ENCODE measurements at places on chromosomes 7 and 10. TPM values are rescaled to one million over a fixed set of nuclear protein-coding genes. Genes with fewer than 3 reads are reported as not detected.
A peak's percentile ranks its signal among the peaks of the same experiment; 100 is the strongest.

WNT16 gene
- 1.4 TPM for total RNA-seq

NACAD gene
- 5.3 TPM for total RNA-seq

ADRA2A gene
- total RNA-seq: 2.8 TPM

PODXL gene
- 23.2 TPM for total RNA-seq

SPDYE5 gene
- not detected for total RNA-seq

MBL2 gene
- total RNA-seq: not detected

ASZ1 gene
- not detected for total RNA-seq

CTNNA3 gene
- total RNA-seq: 1.5 TPM

- H3K27ac ChIP-seq: no peak overlapping the region
- H3K36me3 ChIP-seq: no peaks in the 10 kb centered on the region
- H3K4me3 ChIP-seq: no peak overlapping the region
- H3K4me1 ChIP-seq: no peaks in the 10 kb centered on the region
- DNase-seq: no peak
Observed at GRCh38 chr7:15567652-15568051, 5.8 kb upstream of the AGMO start.

GRCh38 chr7:157234271-157234670 lies 95.5 kb downstream of the UBE3C start:
- DNase-seq: no peak
- no peaks in the 10 kb centered on the region for H3K27me3 ChIP-seq
- peaks cover 23% of the 10 kb centered on the region for H3K36me3 ChIP-seq
- H3K4me1 ChIP-seq: no peaks in the 10 kb centered on the region

GRCh38 chr10:30284865-30285594 lies 64.0 kb downstream of the MTPAP start:
- H3K4me3 ChIP-seq: no peak overlapping the region
- no peaks in the 10 kb centered on the region for H3K36me3 ChIP-seq
- H3K27ac ChIP-seq: peak overlapping the region; percentile 8
- H3K4me1 ChIP-seq: no peaks in the 10 kb centered on the region

DNA sequence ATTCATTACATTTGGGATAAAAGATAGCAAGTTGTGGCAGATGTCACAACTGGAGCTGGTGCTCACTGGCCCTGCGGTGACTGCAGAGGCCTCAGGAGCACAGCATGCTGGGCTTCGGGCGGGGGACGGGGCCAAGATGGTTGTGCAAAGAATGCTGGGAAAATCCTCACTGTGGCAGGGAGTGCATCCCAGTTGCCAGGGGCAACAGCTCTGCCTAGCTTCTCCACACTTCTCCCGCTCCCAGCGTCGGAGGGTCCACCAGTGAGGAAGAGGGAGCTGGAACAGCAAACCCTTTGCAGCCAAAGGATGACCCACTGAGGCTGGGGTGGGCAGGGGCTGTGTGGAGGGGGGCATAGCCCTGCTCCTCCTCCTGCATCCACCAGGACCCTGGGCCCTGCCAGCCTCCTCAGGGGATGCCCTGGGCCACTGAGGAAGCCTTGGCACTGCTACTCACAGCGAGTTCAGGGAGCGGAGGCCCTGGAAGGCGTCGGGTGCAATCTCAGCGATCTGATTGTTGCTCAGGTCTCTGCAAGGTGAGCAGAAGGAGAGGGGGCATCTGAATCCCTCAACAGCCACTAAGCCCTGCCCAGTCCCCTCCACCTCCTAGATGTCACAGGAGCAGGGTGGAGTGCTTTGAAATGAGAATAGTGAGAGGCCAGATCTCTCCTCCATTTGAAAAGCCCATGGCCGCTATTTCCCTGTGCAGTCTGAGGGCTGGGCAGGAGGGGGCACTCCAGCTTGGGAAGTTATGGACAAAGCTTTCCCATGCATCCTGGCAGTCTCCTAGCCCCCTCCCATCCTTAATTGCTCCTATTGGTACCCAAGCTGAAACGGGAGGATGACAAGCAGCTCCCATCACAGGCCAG lies 126.5 kb downstream of the SLIT1 start:
- no peaks in the 10 kb centered on the region for H3K4me1 ChIP-seq
- DNase-seq: no peak
- H3K4me3 ChIP-seq: no peak overlapping the region
- no peak overlapping the region for H3K27ac ChIP-seq
- no peaks in the 10 kb centered on the region for H3K36me3 ChIP-seq

DNA sequence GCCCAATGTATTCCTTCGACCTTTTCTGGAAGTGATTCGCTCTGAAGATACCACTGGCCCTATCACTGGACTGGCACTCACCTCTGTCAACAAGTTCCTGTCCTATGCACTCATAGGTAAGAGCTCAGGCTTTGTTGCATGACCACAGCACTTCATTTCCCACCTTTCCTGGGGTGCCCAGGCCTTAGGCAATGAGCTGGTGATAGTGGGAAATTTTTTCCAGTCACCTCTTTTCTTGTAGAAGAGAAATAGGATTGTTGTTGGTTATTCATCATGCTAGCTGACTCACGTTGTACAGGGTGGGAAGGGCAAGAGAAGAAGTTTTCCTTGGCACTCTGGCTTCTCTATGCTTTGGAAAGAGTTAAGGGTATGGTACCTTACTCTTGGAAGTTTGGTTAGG lies 51.4 kb upstream of the NFKB2 start:
- H3K4me1 ChIP-seq: no peaks in the 10 kb centered on the region
- H3K36me3 ChIP-seq: peaks cover 27% of the 10 kb centered on the region
- no peak overlapping the region for H3K27ac ChIP-seq
- no peak overlapping the region for H3K4me3 ChIP-seq

DNA sequence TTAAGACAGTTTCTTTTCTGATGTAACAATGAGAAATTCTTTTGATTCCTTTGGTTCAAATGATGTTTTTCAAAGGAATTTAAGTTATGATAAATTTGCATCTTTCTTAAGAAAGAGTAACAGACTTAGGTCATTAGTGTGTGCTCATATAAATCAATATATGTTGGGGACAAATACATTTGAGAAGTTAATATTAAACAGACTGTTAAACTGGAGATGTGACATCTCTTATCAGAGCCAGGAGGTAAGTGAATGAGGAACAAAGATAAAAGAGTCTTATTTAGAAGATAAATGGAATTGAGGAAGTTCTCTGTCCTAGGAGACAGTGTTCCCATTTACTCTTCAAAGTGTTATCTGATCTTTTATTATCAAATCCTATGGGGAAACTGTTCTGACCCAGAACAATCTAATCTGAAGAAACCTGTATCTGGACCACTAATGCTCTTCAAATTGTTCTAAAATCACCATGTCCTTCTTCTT lies 104.8 kb upstream of the LAMB4 start:
- H3K27ac ChIP-seq: no peak overlapping the region
- no peaks in the 10 kb centered on the region for H3K36me3 ChIP-seq
- no peak overlapping the region for H3K4me3 ChIP-seq
- no peaks in the 10 kb centered on the region for H3K27me3 ChIP-seq

DNA sequence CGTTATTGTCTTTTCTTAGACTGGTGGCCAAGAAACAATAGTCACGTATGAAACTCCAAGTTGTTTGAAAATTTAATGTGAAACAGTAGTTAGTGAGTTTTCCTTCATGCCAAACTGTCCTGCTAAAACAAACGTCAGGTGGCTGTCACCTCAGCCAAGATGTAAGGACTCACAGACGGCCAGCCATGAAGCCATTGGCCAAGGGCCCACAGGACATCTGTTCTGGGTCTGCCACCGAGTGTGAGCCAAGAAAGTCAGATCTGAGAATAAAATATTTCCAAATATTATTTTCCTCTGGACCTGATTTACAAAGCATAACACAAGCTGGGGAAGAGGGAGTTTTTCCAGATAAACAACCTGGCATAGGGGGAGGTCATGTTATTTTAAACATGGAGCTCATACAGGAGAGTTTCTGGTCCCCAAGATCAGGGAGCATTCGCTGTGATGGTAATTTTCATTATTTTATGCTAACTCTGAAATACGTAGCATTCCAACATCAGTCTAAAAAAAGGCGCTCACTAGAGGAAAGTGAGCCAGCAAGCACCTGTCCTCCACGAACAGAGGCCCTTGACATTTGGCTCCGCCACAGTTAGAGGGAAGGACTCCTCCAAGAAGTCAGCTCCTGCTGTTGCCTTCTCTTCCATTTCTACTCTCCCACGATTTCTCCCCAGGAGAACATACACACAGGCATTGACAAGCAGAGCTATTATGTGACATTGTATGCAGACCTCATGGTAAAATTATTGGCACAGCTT lies 38.9 kb upstream of the LANCL2 start:
- DNase-seq: no peak
- peaks cover 20% of the 10 kb centered on the region for H3K4me1 ChIP-seq
- no peaks in the 10 kb centered on the region for H3K36me3 ChIP-seq
- H3K4me3 ChIP-seq: no peak overlapping the region
- H3K27ac ChIP-seq: no peak overlapping the region

DNA sequence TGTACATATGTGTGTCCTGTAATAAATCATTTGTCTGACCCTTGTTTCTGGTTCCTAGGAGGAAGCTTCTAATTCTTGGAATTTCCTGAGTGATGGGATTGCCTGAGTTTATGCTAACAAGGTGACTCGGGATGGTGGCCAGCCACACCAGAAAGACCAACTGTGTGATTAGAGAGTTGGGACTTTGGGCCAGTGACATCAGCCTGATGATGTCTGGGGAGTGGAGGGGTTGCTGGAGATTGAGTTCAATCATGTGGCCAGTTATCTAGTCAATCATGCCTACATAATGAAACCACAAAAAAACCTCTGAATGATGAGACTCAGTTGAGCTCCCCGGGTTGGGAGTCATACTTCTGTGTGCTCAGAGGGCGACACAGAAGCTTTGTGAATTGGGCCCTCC lies 23.5 kb upstream of the CARD11 start:
- no peak overlapping the region for H3K4me3 ChIP-seq
- no peaks in the 10 kb centered on the region for H3K27me3 ChIP-seq
- H3K27ac ChIP-seq: no peak overlapping the region
- H3K4me1 ChIP-seq: no peaks in the 10 kb centered on the region
- no peak for DNase-seq
- H3K36me3 ChIP-seq: no peaks in the 10 kb centered on the region

DNA sequence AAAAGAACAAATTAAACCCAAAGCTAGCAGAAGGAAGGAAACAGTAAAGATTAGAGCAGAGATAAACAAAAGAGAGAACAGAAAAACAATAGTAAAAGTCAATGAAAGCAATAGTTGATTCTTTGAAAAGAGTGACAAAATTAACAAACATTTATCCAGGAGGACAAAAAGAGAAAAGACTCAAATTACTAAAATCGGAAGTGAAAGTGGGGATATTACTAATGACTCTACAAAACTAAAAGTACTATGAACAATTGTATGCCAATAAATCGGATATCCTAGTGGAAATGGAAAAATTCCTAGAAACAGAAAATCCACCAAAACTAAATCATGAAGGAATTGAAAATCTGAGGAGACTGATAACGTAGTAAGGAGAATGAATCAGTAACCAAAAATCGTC lies 96.3 kb downstream of the SNX13 start:
- DNase-seq: no peak
- no peaks in the 10 kb centered on the region for H3K4me1 ChIP-seq
- peaks cover 27% of the 10 kb centered on the region for H3K36me3 ChIP-seq
- no peaks in the 10 kb centered on the region for H3K27me3 ChIP-seq
- H3K4me3 ChIP-seq: no peak overlapping the region
- H3K27ac ChIP-seq: no peak overlapping the region

DNA sequence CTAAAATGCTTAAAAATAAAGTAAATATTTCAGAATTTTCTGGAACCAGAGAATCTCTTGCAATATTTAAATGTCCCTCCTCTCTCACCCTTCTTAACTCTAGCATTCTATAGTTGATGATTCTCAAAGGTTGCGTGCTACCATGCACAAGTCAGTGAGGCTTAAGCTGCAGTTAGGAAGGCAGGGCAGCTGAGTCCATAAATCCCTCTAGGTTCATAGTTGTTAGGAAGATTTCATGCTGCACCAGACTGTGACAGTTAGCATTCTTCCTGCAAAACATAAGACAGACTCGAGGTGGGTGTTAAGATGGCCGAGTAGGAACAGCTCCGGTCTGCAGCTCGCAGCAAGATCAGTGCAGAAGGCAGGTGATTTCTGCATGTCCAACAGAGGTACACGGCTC lies 70.6 kb downstream of the MET start:
- no peaks in the 10 kb centered on the region for H3K36me3 ChIP-seq
- H3K4me3 ChIP-seq: no peak overlapping the region
- DNase-seq: no peak
- H3K27ac ChIP-seq: no peak overlapping the region
- no peaks in the 10 kb centered on the region for H3K27me3 ChIP-seq

- DNase-seq: peak; percentile 60
- no peak overlapping the region for H3K27ac ChIP-seq
- no peaks in the 10 kb centered on the region for H3K4me1 ChIP-seq
- peaks cover 44% of the 10 kb centered on the region for H3K27me3 ChIP-seq
Observed at GRCh38 chr10:132836832-132837540, 51.0 kb upstream of the NKX6-2 start.

- peak; percentile 55 for DNase-seq
- no peaks in the 10 kb centered on the region for H3K27me3 ChIP-seq
- H3K4me3 ChIP-seq: no peak overlapping the region
- no peak overlapping the region for H3K27ac ChIP-seq
- no peaks in the 10 kb centered on the region for H3K36me3 ChIP-seq
- no peaks in the 10 kb centered on the region for H3K4me1 ChIP-seq
Observed at GRCh38 chr7:50342616-50343114, 38.1 kb downstream of the IKZF1 start.

GRCh38 chr10:100518761-100519241 lies 860 bp downstream of the SEC31B start:
- H3K4me1 ChIP-seq: peaks cover 15% of the 10 kb centered on the region
- no peak for DNase-seq
- H3K4me3 ChIP-seq: peak overlapping the region; percentile 55
- H3K27ac ChIP-seq: no peak overlapping the region
- no peaks in the 10 kb centered on the region for H3K36me3 ChIP-seq
- no peaks in the 10 kb centered on the region for H3K27me3 ChIP-seq

DNA sequence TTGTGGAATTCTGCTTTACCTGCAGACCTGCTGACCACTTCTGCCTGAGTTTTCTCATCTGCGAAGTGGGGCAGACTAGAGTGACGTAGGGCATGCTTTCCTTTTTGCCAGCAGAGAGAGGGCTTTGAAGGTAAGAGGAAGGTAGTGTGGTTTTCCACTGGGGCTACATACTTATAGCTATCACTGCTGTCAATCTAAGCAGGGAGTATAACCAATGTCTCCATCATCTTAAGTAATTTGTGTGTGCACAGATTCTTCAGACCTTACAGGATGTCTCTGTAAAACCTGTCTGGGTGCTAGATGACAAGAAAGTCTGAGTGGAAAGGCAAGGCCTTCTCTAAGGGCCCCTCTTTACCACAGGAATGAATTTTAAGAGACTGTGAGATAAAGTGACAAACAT lies 106.8 kb downstream of the RBM20 start:
- DNase-seq: no peak
- H3K36me3 ChIP-seq: no peaks in the 10 kb centered on the region
- H3K4me3 ChIP-seq: no peak overlapping the region
- H3K4me1 ChIP-seq: peaks cover 7% of the 10 kb centered on the region
- no peaks in the 10 kb centered on the region for H3K27me3 ChIP-seq

- DNase-seq: no peak
- H3K27me3 ChIP-seq: no peaks in the 10 kb centered on the region
- H3K36me3 ChIP-seq: no peaks in the 10 kb centered on the region
- peak overlapping the region; percentile 39 for H3K27ac ChIP-seq
- peaks cover 41% of the 10 kb centered on the region for H3K4me1 ChIP-seq
Observed at GRCh38 chr10:28201410-28202400, 101.2 kb downstream of the MPP7 start.

- no peak for DNase-seq
- H3K4me1 ChIP-seq: no peaks in the 10 kb centered on the region
- H3K4me3 ChIP-seq: no peak overlapping the region
- no peaks in the 10 kb centered on the region for H3K36me3 ChIP-seq
- H3K27ac ChIP-seq: no peak overlapping the region
Observed at GRCh38 chr7:79244482-79244881, 209.0 kb downstream of the MAGI2 start.
